ENCODE measurements at places on chromosomes 7 and 10.

GRCh38 chr10:24331457-24331856 is 122.5 kb downstream of the KIAA1217 start:
- DNase-seq = no peak

- no peak for DNase-seq
These were observed 61.6 kb downstream of the SLC29A4 start for GRCh38 chr7:5344342-5344741.

DNA sequence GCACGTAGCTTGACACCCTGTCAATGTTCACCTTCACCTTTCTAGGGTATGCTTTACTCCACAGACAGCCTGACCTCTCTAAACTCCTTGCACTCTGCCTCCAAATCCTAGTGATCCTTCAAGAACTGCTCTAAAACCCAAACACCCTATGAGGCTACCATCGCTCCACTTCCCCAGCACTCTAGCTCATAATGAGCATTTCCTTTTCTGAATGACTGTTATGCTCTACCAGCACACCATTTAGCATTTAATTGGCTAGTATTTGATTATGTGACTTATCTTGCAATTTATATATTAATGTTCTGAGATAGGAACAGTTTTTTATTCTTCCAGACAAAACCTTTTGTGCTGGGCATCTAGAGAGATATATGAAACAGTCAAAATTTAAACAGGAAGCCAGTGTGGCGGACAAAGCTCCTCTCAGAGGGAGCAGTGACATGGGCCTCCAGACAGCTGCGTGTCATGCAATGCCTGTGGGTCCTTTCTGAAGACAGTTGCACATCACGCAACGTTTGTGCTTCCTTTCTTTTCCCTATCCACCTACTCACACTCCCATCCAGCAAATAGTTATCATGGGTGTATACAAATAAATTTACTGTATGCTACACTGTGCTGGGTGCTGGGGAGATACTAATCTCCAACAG is 86.3 kb downstream of the ALOX5 start:
- no peak for DNase-seq

- no peak for DNase-seq
These were observed 174.8 kb downstream of the JAZF1 start for GRCh38 chr7:28005847-28006231.

DNA sequence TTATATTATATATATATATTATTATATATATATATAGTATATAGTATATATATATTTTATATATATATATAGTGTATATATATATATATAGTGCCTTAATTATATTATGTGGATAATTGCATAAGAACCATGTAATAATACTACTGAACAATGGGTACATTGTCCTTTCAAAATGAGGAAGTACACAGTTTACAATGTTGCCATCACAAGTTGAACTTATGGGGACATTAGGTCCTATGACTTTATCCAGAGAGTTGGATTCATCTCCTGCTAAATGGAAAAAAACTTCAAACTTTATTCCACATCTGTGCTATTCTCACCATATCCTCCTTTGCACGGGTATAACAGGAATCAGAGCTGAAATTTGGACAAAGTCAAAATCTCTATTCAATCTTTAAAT is 105.0 kb upstream of the AGR3 start:
- DNase-seq = no peak

- no peak for DNase-seq
These were observed 541.5 kb upstream of the C7orf33 start for GRCh38 chr7:148049068-148049467.

DNA sequence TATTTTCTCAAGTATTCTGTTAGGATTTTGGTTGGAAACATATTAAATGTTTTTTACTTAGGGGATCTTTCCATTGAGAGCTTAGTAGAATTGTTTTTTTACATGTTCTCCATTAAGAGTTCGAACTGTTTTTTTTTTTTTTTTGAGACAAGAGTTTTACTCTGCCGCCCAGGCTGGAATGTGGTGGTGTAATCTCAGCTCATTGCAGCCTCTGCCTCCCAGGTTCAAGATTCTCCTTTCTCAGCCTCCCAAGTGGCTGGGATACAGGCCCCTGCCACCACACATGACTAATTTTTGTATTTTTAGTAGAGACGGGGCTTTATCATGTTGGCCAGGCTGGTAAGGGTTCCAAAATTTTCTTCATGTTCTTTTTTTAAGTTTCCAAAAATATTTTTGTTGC is 33.2 kb downstream of the MPLKIP start:
- no peak for DNase-seq

DNA sequence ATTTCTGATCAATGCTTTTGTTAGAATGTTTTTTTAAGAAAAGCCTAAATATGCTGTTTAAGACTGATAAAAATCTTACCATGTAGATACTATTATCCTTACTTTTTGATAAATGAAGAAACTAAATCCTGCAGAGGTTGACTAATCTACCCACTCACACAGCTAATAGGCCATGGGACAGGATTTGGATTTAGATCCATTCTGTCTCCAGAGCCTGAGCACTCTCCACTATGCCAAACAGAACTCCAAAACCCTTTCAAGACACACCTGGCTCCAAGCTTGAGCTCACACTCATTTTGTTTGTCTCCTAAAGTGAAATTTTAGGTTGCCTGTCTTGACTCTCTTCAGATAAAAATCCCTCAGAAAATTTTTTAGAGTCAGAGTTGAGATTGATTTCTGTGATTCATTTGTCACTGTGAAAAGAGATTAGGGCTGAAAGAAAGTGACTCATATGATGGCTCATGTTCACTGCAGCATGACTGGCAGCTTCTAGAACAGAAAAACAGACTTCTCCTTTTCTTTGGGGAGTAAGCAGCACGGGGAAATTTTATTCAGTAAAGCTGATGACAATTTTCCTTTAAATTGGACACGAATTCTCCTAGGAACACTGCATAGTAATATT is 132.3 kb upstream of the POT1 start:
- no peak for DNase-seq

All from CD4-positive, alpha-beta T cell treated with Interleukin-2 at 100 ng/mL for 4 hours (primary cell).